ENCODE measurements at places on chromosomes 12 and 14.

GRCh38 chr12:3087758-3088650 is 10.8 kb downstream of the TSPAN9 start:
- no peak for DNase-seq

DNA sequence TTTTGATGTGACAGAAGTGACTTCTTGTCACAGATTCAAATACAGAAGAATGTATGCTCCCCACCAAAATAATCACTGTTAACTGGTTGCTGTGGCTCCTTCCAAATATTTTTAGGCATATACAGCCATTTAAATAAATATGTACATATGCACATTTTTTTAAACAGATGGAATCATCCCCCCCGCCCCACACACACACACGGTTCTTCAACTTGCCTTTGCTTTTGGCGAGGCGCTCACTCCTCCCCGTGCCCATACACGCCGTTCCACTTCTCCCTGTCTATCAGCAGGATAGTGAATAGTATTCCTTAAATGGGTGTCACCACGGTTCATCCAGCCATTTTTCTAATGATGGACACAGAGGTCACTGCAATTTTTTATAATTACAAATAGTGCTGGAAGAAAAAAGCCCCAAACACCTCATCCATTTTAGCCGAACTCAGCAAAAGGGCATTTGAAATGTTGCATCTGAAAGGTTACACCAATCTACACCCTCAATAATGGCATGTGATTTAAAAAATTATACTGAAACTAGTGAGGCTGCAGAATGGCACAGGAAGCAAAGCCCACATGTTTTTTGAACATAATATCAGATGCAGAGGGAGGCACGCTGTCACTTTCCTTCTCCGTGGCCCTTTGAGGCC is 39.2 kb upstream of the MEG3 start:
- DNase-seq, result no peak

DNA sequence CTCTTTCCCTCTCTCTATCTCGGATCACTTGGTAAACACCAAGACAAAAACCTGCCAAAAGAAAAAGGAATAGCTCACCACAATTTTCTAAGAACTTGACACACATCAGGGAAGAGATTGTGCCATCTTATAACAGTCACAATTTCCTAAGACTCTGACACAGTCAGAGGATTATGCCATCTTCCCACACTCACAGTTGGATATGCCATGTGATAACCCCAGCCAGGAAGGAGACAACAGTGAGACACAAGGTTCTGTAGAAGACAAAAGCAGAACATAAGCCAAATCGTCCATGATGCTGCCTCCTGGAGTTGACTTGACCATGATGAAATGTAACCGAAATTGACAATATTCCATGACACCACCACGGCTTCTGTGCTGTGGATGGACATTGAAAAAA is 2.8 kb upstream of the CLEC9A start:
- DNase-seq, result no peak

DNA sequence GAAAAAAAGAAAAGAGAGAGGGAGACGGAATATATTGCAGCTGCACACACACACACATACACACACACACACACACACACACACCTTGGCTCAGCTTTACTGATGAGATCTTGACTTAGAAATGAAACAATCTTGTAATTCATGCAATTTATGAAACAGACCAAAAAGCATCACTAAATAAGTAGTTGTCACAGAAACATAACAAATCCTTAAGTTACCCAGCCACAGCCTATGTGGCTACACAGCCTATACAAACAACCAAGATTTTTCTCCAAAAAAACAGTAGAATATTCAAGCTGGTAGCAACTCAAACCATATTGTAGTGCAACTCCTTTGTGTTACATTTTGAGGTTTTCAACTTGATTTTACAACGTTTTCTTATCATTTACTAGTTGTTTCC is 37.9 kb upstream of the GNG2 start:
- no peak for DNase-seq

- DNase-seq, result no peak
Observed at GRCh38 chr14:37843954-37844607, 248.7 kb downstream of the TTC6 start.

DNA sequence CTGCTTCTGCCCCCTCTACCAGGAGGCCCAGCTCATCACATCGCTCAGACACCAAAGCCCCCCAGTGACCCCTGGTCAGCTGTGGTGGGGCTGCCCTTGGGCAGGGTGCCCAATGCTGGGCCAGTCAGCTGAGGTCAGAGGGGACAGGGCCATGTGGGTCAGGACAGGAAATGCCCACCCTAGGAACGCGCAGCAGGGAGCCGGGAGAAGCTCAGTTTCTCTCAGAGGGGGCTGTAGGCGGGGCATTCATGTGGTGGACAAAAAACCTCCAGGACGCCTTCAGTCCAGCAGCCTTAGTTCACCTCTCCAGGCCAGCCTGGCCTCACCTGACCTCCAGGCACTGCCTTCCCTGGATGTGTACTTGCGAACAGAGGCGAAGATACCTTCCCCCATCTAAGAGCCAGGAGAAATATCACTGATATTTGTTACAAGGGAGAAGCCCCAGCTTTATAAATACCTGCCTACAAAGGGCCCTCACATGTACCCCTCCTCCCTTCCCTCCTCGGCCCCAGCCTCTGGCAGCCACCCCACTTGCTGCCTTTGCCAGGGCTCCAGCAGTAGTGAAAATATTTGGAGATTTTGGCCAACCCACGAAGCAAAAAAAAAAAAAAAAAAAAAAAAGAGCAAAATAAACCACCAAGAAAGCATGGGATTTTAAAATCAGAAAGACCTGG is 41.9 kb upstream of the PLEKHG6 start:
- no peak for DNase-seq

- no peak for DNase-seq
Observed at GRCh38 chr14:34498684-34499412, 36.8 kb upstream of the SPTSSA start.

DNA sequence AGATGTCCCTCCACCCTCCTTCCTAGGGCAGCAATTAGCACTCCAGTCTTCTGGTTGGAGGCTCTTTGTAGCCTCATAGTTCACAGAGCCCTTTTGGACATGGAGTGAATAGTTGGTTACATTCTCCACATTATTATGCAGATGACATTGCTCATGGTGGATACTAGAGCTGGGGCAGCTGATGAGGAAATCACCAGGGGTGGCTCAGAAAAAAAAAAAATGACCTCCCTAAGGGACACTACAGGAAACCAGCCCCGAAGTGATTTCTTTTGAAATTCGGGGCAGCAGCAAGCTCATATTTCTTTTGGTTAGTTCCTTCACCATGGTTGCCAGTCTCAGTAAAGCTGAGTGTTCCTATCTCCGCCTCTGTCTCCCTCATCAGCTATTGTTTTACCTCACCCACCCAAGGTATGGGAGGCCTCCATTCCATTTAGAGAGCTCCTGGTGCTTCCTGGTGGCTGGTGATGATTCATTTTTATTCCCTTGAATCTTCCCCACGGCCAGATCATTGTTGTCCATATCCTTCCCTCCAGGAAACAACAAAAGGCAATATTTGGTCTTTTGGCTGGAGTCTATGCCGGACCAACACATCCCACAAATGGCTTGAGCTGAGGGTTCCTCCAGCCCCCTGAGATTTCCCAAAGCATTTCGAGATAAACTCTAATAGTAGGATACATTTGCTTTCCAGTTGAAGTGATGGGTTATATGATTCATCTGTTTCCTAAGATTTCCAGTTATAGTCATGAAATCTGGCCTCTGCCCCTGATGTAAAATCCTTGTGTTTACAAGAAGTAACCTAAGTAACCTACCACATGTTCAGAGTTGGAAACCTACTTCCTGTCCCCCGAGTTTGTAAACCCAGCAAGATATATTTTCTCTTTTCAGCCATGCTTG is 56.2 kb upstream of the NID2 start:
- no peak for DNase-seq

DNA sequence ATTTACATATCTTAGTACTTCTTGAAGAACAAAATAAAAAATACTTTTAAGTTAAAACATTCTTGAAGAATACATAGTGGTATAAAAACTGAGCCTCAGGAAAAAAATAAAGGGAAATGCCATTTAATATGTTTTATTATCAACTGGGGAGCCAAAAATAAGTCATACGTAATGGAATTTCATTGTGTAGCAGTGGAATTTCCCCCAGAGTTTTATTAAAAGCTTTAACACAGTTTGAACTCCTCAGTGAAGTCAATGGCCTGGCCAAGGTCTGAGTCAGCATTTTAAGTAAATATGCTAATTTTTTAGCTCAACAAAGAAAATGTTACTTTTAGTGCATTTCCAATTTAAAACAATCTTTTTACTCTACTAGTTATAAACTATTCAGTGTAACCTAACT is 350.1 kb upstream of the ATP2B1 start:
- no peak for DNase-seq

DNA sequence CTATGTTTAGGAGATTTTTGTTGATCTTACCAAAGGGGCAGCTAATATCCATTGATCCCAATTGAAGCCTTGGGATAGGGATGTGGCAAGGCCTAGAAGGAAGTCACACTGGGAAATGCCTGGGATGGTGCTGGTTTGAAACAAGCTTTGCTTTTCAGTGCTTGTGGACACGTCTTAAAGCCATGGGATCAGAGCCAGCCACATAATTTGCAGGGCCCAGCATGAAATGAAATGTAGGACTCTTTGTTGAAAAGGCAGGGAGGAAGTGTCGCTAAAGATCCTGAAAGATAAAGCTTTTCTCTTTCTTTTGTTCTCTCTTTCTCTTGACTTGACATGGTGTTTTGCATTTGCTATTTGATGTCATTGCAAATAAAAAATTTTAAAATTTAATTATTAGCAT is 5.0 kb downstream of the TTC9 start:
- DNase-seq, result no peak

DNA sequence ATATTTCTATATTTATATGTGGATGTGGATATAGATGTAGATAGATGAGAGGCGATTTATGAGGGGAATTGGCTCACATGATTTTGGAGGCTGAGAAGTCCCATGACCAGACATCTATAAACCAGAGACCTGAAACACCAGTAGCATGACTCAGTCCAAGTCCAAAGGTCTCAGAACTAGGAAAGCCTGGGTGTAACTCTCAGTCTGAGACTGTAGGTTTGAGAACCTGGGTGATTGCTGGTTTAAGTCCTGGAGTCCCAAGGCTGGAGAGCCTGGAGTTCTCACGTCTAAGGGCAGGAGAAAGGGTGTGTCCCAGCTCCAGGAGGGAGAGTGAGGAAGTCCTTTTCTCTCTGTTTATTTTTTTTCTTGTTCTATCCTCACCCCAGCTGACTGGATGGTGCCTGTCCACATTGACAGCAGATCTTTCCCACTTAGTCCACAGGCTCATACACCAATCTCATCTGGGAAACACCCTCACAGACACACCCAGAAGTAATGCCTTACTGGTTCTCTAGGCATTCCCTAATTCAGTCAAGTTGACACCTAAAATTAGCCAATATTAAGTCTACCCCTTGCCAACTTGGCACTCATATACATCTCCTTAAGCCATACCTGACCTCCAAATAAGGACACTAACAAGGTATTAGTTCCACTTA is 45.4 kb downstream of the EMP1 start:
- DNase-seq, result no peak
